Stimulated activated CD4-positive, alpha-beta T cell treated with anti-CD3 and anti-CD28 coated beads, Interleukin-1b, Interleukin-23, amount 100 ng/mL, for 48 hours (primary cell): ENCODE measurements at places on chromosomes 12 and 14.

- DNase-seq: no peak
Measured at GRCh38 chr12:32559434-32559833, 119.7 kb upstream of the DNM1L start.

DNA sequence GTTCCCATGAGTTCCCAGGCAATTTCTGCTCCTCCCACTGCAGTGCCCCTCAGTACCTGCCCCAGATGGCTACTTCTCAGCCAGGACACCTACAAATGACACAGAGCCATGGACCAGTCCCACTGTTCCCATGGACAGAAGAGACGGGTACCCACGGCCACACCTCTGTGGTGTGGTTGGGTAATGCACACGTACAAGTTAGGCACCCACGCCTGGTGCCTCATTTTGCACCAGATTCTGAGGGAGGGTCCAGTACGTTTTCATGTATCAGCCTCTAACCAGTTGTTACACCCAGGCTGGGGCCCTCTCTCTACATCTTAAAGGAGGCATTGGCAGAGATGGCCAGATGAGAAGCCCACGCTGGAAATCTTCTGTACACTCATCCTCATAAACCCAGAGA is 114.0 kb downstream of the DICER1 start:
- no peak for DNase-seq

DNA sequence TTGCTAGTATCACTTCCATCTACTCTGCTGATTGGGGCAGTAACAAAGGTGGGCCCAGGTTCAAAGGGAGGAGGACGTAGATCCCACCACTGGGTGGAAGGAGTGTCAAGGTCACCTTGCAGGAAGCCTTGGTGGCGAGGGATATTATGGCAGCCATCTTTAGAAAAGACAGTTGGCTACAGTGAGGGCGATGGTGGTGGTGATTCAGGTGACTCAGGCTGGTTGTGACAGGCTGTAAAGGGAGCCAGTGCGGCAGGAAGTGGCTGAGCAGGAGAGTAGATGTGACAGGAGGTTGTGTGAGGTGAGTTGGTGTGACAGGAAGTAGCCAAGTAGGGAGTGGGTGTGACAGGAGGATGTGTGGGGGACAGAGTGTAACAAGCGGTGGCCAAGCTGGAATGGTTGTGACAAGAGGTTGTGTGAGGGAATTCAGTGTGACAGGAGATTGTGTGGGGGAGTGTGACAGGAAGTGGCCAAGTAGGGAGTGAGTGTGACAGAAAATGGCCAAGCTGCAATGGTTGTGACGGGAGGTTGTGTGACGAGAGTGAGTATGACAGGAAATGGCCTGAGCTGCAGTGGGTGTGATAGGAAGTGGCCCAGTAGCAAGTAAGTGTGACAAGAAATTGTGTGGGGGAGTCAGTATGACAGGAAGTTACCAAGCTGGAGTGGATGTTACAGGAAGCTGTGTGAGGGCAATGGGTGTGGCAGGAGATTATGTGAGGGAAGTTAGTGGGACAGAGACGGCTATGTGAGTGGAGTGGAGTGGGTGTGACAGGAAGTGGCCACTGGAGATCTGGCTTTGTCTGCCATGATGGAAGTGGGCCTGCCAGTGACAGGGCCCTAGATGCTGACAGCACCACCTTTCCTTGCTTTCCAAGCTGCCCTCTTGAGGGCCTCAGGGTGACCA is 136.5 kb upstream of the MYL2 start:
- peak; percentile 81 for DNase-seq

DNA sequence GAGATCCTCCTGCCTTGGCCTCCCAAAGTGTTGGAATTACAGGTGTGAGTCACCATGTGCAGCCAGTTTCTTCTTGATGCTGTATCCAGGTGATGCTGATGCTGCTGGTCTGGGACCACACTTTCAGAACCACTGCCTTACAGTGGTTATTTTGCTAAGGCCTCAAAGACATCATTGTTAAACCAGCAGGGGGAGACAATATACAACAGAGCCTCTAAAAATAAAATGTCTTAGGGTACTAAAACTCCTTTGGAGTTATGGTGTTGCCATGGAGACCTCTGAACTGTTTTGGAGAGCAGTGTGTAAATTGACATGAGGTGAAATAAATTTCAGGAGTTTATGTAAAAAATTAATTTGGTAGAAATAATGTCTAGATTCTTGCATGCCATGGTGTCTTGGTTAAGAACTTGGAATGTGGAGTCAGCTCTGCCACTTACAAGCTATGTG is 1.1 kb upstream of the ARG2 start:
- no peak for DNase-seq

DNA sequence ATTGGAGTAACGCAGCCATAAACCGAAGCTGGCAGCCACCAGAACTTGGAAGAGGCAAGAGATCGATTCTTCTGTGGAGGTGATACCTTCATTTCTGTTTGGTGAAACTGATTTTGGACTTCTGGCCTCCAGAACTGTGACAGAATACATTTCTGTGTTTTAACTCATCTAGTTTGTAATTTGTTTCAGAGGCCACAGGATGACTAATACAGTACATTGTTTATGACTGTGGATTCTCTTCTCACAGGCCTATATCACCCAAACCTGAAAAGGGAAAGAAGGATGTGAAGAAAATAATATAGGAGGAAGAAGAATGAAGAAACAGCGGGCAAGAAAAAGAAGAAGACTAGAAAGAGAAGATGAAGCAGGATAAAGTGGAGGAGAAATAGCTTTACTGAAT is 263.8 kb upstream of the DIO2 start:
- no peak for DNase-seq

GRCh38 chr12:123056053-123056452 is 75.6 kb downstream of the ARL6IP4 start:
- DNase-seq: no peak

DNA sequence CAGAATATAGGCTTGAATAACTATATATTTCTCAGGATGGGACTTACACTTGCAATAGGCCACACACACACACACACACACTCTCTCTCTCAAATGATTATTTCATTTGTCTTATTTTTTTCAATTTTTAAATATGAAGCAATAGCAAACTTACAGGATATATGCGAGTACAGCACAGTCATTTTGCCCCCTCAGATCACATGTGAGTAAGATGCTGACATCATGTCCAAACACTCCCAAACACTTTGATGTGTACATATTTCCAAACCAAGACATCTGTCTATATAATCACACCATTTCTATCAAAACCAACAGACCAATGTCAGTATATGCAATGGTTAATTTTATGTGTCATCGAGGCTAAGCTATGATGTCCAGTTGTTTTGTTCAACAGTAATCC is 1535.9 kb upstream of the FLRT2 start:
- DNase-seq: no peak

DNA sequence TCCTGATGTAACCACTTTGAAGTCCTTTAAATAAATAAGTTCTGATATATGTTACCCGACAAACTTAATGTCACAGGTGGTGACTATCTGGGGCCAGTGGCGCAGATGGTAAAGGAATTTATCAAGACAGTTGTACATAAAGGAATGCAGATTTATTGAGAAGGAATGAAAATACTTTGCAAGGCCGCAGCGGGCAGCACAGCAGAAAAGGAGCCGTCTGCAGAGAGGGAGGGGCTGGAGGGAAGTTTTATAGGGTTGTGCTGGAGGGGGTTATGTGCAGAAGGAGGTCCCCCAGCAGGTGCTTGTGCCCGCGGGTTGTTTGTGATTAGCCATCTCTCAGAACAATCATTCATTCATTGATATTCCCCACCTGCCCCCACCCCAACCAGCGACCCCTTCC is 17.4 kb downstream of the GPRC5D start:
- DNase-seq: no peak

DNA sequence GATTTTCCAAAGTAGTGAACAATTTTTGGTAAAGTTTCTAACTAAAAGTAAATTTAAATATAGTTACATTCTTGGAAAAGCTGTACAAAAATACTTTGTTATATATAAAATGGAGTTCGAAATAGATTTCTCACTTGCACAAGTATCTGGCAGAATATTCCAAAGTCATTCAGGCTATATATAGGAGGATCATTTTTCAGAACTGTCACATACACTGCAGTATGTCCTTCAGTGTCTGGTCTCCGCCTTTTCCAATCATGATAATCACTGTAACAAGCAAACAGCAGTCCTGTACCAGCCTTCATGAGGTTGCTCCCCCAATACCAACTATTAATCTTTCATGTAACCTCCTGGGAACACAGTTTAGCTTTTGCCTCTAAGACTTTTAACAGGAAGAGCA is 18.6 kb downstream of the TBK1 start:
- DNase-seq: no peak

- peak; percentile 41 for DNase-seq
Measured at GRCh38 chr12:2691345-2692071, 103.3 kb upstream of the FKBP4 start.

- DNase-seq: no peak
Measured at GRCh38 chr14:54490445-54491175, 1.8 kb upstream of the GMFB start.

GRCh38 chr12:46674800-46675199 is 151.0 kb downstream of the SLC38A4 start:
- no peak for DNase-seq

DNA sequence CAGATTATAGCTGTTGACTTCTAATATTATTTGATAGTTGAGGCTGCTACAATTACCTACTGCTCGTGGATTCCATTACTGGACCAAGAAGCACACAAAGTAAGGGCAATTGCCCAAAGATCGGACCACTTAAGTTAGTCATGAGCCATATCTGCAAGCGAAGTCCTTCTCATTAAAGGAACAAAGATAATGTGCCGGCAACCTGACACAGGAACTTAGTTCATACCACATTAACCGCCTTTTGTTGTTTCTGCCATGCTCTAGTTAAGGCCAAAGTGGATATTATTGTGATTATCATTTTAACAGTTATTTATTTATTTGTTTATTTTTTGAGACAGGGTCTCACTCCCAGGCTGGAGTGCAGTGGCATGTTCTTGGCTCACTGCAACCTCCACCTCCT is 38.1 kb upstream of the TMED10 start:
- DNase-seq: no peak

DNA sequence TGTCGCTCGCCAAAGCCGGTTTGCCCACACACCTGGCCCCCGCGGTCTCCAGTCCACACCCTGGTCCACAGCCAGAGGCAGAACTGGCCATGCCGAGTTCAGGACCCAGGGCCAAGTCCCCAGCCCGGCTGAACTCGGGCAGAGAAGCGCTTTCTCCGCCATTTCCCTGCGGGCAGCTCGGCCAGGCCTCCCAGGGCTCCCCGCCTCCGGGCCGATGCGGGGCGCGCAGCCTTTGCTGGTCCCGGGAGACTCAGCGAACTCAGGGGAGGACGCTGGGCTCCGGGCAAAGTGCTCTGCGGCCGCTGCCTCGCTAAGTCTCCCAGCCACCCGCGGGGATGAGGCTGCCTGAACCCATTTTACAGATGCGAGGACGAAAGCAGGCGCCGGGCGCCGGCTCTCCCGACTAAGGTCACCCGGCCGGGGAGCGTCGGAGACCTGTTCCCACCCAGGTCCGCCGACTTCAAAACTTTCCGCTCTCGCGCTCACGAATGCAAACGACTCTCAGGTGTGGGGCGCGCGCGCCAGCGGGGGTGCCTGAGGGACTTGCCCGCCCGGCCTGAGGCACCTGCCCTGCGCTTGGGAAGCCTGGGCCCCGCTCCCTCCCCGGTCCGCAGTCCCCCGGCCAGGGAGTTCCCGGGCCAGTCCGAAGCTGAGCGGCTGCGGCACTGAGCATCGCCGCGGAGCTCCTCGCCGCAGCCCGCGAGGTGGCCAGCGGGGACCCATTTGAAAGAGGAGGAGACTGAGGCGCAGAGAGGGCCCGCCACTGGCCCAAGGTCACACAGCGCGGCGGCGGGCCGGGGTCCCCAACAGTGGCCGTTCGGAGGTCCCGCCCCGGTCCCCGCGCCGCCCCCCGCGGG is 627 bp downstream of the TESC start:
- no peak for DNase-seq

DNA sequence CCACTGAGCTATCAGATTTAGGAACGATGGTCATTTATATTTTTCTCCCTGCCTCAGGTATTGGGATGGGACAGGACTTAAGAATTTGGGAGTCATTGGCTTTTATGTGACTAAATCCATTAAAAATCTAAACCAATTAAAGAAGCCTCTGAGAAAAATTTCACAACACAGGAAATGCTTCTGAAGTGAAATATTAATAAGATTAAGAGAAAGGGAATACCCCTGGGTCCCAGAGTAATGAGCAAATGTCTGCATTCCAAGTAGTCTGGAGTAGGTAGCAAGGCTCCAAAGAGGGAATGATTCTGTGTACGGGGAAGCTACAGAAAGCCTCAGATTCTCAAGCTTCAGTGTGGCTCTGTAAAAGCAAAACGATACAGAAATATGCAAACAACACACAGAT is 707 bp upstream of the MED6 start:
- no peak for DNase-seq
